WTC11 (cell line): ENCODE measurements at places on chromosomes 4 and X.

DNA sequence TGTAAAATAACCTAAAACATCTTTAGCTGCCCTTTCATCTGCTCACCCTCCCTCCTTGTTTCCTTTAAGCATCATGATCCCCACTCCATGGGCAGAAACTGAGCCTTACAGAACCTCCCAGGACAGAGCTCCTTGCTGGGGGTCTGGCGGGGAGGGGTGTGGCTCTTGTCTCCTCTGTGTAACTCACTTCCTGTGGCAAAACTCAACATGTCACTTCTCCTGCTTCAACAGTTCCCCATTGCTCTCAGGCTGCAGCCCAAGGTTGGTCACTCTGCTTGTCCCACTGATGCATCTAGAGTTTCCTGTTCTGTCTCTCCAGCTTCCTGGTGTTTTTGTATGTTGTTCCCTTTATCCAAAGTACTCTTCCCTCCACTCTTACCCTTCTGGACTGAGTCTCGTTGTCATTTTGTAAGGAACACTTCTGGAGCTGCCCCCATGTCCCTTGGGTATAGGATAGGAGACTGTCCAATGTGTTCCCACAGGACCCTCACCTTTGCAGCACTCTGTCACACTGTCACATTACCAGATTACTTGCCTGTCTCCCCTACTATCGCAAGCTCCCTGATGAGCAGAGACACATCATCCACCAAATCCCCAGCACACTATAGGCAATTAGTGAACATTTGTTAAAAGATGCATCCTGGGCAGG, 19.6 kb downstream of the TMEM31 start:
- DNase-seq = no peak

- DNase-seq = no peak
Measured at GRCh38 chr4:155745984-155746383, 12.8 kb upstream of the GUCY1B1 start.

- DNase-seq = no peak
Measured at GRCh38 chr4:136599890-136600289, 932.4 kb downstream of the PCDH18 start.

GRCh38 chr4:99811850-99812249, 4.8 kb upstream of the DAPP1 start:
- no peak for DNase-seq

DNA sequence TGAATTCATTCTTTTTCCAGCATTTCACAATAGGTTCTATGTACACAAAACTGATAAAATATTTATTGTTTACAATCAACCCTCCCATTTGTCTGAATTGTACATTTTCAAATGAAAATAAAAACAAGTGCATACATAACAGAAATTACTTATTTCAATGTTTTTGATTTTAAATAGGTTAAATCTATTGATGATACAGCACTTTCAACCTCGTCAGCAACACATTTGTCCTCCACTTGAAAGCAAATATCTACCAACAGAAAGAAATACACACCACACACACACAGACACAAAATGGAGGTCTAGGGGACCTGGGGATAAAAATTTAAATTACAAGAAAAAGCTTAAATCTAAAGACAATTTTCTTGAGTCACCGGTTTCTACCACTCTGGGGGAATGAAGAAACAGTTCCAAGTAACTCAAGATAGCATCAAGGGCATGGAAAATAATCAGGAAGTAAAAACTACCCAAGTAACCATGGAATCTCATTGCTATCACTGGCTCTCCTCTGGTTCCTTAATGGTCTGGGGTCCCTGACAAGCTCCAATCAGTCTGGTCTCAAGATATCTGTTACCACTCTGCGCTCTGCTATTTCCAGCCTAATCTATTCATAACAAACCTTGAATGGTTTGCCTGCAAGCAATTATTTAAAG, 27.6 kb downstream of the ANKRD17 start:
- DNase-seq = no peak

DNA sequence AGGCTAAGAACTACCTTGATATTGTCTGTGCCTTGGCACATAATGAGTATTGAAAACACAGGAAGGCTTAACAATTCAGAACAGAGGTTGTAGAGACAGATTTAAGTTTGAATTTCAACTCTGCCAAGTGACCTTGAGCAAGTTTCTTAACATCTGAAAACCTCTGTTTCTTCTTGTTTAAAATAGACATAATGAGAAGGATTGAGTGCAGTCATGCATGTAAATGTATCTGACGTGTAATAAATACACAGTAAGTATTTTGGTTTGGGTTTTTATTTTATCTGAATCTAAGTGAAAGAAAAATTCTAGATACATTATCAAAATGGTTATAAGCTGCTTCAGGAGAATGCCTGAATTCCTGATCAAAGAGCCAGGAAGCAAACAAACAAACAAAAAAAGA, 111.9 kb downstream of the ANXA5 start:
- DNase-seq = no peak

GRCh38 chr4:177596035-177596434, 153.8 kb upstream of the AGA start:
- DNase-seq = peak; percentile 15

GRCh38 chr4:159049780-159050375, 53.0 kb upstream of the RAPGEF2 start:
- no peak for DNase-seq

DNA sequence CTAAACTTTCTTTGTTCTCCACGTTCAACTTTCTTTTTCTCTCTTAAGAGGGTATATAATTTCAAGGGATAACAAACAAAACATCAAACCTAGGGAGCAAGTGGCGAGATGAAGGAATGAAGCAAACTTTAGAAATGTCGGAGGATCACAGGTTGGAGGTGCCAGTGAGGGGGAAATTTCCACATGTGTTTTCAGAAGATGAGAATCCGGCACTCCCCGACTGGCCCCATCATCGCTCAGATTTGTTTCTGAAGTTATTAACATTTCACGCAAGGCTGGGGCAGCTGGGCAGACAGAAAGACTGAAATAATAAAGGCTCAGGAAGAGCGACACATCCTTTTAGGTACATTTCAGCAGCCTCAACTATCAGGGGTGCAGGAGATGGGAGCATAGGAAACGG, 134.9 kb downstream of the SMIM20 start:
- no peak for DNase-seq

GRCh38 chrX:48958635-48959094, 1.3 kb upstream of the OTUD5 start:
- DNase-seq = no peak

DNA sequence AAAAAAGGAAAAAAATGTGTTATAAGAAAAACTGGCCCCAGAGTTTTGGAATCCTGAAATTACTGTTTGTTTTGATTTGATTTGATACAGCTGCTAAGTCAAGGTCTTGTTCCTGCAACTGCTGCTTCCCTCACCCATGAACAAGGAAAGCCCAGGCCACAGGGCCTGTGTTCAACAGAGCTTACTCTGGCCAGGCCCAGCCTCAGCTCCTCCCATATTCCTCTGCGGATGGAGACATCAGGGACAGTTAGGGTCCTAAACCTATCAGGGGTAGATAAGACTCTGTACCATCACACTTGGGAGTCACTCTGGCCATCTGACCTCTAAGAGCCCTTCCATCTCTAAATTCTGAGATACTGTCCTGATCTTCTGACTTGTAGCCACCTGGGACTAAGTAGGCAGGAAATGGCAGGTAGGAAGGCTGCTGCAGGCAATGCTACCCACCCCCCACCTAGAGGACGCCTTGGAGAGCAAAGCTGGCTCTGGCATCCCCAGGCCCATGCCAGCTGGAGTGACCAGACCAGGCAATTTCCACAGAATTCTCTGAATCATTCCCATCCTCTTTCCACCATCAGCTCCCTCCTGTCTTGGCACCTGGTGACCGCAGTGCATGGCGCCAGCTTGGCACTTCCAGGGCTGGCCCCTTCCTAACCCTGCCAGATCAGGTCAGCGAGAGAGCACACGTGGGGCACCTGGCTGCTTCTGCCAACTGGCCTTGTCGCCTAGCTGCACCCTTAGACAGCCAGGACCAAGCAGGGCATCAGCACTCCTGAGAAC, 58.0 kb upstream of the TMEM33 start:
- no peak for DNase-seq

GRCh38 chr4:56434599-56435139, 746 bp downstream of the PPAT start:
- DNase-seq = peak; percentile 52

- DNase-seq = no peak
Measured at GRCh38 chrX:21225643-21226042, 148.6 kb upstream of the CNKSR2 start.

DNA sequence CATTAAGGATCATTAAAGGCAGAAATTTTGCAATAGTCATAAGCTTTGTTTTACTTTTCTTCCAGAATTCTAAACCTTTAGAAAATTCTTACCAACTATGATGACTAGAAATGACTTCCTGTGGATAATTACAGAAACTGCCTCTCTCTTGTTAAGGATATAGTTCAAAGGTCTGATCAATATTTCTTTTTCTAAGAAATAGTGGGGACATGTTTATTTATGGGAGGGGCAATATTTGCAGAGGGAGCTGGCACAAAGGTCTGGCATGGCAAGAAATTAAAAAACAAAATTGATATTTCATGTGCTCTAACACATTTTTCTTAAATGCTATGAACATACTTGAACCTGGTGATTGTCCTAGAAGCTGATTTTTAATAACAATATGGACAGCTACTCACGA, 448.9 kb downstream of the KCTD8 start:
- DNase-seq = no peak

DNA sequence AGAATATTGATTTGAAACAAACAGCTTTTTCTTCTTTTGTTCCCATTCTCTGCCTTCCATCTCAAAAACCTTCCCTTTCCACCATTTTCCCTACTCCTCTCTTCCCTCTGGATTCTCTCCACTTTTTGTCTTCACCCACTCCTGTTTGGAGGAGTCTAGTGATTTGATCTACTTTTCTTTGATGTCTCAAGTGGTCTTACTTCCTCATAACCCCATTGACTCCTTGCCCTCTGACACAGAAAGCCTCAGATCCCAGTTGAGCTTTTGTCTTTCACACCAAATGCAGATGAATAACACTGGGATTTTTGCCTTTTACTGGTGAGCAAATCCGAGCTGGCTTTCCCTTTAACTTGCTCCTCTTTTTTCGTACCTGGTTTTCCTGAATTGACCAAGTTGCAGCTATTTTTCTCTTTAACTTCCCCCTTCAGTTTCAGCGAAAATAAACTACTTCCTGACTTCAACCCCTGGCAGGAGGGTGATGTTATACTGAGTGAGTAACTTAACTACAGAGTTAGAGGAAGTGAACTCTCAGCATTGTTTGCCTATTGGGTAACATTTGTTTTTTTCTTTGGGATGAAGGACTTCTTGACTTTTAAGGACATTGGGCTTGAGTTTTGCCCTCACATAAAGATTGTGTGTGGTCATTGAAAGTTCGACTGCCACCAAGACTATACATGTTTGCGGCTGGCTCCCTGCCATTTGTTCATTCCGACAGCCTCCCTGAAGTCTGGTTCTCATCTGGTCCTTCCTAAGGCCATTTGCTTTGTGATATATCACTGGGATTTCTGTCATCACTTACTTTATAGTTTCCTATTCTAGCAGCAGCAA, 392.8 kb upstream of the NR3C2 start:
- DNase-seq = no peak

DNA sequence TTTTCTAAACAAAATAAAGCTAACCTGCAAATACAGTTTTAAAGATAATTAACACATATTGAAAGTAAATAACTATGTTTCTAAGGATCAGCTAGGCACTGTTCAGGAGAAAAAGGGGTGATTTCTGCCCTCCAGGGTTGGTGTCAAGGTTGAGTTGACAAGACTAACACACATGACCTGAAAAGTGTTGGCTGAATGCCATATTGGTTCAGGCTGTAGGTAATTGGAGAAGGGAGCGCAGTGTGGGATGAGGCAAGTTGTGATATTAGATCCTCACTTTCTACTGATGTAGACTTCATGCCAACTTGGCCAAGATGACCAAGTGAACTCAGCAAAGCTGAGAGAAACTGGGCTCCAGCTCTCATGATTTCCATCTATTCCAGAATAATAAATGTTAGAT, 42.2 kb downstream of the PPM1K start:
- no peak for DNase-seq

GRCh38 chr4:126691797-126692196, 941.0 kb upstream of the INTU start:
- no peak for DNase-seq

DNA sequence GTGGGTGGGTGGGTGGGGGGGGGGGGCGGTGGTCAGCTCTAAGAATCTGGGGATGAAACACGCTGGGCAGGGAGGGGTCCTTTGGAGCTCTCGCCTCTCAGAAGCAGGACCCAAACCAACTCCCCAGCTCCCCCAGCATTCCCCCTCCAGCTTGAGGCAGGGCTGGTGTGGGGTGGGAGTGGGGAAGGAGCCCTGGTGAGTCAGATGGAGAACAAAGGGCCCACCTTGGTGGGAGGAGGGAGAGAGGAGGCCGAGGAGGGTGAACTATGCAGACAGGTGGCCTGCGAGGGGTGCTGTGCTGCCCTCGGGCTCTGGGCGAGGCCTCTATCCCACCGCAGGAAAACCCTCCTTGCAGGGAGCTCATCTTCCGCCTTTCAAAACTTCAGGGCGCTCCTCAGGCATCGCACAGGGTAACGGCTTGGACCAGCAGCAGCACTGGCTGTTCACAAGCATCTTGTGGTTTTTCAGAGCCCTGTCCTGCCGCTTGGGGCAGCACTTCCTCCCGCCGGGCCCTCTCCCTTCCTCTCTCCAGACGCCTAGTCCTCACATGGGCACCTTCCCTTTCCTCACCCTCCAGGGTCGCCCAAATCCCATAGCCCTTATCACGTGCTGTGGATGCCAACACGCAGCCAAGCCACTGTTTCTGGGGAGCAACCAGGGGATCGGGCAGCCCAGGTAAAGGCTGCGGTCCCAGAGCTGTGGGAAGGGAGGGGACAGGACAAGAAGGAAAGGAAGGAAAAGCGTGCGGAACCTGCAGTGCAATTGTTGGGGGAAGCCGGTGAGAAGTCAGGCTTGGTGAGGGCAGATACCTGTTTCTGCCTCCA, 34.0 kb upstream of the GRPEL1 start:
- DNase-seq = peak; percentile 82

- DNase-seq = no peak
Measured at GRCh38 chr4:83486457-83487129, 1.7 kb upstream of the ABRAXAS1 start.

GRCh38 chr4:26821677-26822503, 38.8 kb upstream of the STIM2 start:
- DNase-seq = no peak

DNA sequence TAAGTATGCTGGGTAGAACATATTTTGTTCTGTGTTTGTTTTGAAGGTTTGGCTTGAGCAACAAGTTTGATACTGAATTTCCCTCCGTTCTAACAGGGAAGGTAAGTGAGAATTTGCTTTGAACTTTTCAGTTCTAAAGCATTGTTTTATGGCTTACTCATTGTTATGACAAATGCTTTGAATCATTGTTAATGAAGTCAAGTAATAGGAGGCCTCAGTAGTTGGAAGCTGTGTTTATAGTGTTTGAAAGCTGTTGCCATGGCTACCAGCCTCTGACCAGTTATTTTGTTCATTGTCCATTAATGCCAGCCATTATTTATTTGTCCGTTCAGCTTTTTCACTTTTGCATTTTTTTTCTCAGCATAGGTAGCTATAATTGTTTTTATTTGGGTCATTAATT, 14.4 kb downstream of the CHIC1 start:
- DNase-seq = no peak
